ENCODE measurements at places on chromosomes 13 and 19.

DNA sequence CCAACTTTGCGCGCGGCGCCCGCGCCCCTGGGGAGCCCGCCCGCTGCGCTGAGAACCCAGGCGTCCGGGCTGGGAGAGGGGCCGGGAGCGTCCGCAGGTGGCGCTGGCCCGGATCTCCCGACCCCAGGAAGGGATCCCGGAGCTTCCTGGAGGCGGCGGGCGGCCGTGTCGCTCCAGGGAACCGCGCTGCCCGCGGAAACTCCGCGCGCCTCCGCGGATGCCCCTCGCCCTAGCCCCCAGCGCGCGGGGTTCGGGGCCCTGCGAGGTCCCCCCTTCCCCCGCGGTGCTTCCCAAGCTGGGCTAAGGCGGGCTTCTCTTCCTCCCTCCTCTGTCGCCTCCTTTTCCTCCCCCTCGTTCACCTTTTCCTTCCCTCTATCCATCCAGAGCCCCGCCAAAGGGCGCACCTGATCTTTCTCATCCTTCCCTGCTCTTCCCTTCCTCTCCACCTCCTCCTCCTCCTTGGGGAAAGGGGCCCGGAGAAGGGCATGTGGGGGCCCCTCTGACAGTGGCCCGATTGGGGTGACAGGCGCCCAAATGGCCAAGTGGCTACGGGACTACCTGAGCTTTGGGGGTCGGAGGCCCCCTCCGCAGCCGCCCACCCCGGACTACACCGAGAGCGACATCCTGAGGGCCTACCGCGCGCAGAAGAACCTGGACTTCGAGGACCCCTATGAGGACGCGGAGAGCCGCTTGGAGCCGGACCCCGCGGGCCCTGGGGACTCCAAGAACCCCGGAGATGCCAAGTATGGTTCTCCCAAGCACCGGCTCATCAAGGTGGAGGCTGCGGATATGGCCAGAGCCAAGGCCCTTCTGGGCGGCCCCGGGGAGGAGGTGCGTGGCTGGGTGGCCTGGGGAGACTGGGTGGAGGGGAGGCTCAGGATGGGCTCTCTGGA lies 710 bp downstream of the SHD start:
- H3K4me3 ChIP-seq, result no peak overlapping the region
- H3K27ac ChIP-seq, result no peak overlapping the region
- no peak for DNase-seq
- H3K4me1 ChIP-seq, result peaks cover 21% of the 10 kb centered on the region

DNA sequence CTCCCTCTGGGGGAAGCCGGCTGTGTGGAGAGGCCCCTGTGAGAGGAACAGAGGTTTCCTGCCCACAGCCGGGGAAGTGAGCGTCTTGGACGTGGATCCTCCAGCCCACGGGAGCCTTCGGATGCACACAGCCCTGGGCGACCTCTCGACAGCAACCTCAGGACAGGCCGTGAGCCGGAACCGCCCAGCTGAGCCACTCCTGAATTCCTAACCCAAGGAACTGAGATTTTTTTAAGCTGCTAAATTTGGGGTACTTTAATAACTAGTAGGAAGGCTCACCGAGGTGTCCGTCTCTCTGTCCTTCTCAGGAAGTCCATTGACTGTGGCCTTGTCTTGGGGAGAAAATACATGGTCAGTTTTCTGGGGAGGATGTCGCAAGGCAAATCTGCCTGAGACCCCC lies 9.1 kb downstream of the LAIR1 start:
- no peaks in the 10 kb centered on the region for H3K4me1 ChIP-seq
- no peaks in the 10 kb centered on the region for H3K36me3 ChIP-seq
- no peak overlapping the region for H3K27ac ChIP-seq
- DNase-seq, result no peak
- no peak overlapping the region for H3K4me3 ChIP-seq
- H3K27me3 ChIP-seq, result no peaks in the 10 kb centered on the region

DNA sequence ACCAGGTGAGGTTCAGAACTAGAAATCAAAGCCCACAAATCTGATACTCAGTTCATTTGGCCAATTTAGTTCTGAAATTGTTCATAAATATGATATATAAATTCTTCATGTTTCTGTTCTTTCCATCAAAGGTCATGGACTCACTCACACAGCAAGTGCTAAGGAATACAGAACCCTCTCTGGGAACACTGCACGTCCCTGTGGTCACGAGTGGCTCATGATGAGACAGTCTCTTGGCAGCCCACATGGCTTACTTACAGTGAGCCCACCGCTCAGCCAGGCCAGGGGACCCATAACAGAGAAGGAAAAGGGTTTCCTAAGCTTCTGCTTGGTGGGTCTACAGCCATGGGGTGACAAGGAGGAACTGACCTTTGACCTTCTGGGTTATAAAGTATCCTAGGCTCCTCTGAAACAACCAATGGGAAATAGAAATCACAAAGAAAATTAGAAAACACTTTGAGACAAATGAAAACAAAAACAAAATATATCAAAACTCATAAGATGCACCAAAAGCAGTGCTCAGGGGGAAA lies 67.4 kb downstream of the CDADC1 start:
- no peak overlapping the region for H3K4me3 ChIP-seq
- H3K27me3 ChIP-seq, result no peaks in the 10 kb centered on the region
- H3K27ac ChIP-seq, result peak overlapping the region; percentile 39
- H3K4me1 ChIP-seq, result peaks cover 10% of the 10 kb centered on the region
- DNase-seq, result peak; percentile 54

DNA sequence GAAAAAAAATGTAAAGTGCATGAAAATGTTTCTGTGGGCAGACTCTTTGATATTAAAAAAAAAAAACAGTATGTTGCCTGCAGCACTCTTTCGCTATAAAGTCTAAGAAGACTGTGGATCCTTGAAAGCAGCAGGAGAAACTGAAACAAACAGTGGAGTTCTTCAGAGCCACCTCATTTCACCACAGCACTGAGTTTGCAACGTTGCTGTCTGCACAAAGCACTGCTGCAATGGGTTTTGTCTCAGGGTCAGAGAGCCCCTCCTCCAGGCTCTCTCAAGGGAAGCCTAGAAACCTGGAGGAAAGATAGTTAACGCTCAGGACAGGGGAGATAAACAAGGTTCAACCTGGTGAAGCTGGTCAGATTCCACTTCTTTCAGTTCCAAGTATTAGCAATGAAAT lies 248.7 kb downstream of the EFNB2 start:
- no peaks in the 10 kb centered on the region for H3K27me3 ChIP-seq
- H3K27ac ChIP-seq, result no peak overlapping the region
- DNase-seq, result peak; percentile 4
- no peaks in the 10 kb centered on the region for H3K36me3 ChIP-seq

DNA sequence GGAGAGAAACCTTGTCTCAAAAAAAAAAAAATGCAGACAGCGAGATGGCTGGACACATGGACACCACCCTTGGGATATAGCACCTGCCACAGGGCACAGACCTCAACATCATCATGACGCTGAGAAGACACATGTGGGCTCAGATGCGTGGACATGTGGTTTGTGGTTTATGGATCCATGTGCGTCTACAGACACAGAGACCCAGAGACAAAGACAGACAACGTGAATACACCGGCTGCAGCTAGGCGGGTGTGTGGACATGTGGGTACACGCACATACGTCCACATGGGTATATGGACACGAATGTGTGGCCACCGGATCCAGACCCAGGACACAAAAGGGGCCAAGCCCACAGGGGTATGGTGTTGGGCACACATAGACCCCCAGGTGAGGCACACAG lies 1.3 kb downstream of the TNFSF14 start:
- peaks cover 2% of the 10 kb centered on the region for H3K4me1 ChIP-seq
- no peak overlapping the region for H3K27ac ChIP-seq
- no peak overlapping the region for H3K4me3 ChIP-seq
- no peak for DNase-seq
